Activated CD8-positive, alpha-beta memory T cell treated with anti-CD3 and anti-CD28 coated beads for 48 hours (primary cell): ENCODE measurements at places on chromosomes 4 and X.

DNA sequence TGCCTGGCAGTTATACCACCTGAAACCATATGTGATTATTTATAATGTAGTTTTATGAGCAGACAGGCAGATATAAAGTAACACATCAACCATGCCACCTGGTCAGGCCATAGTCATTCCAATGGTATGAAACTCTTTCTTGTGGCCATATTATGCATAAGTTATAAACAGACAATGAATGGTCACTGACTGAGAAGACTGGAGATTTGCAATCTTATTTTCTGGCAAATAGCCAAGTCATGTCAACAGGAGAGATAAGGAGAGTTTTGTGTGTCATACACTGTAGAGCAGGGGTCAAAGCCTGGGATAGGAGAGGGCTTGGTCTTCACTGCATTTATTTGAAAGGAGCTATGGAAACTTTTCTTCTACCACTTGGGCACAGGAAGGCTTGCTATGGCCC lies 29.5 kb downstream of the SORBS2 start:
- DNase-seq = no peak

GRCh38 chr4:146229406-146229805 lies 15.1 kb downstream of the REELD1 start:
- DNase-seq = no peak

DNA sequence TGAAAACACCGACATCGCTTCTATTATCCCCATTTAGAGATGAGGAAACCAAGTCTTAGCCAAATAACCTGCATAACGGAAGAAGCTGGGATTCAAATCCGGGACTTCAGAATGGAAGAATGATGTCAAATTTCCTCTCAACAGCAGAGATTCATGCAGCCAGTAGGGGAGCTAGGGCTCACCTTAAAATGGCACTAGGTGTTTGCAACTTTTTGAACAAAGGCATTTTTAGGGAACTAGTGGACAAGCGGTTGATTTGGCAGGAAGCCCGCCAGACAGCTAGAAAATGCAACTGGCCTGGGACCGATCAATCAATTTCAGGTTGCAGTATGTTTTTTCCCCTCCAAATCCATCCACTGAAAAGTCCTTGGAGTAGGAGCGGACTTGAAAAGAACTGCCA lies 224.2 kb downstream of the PTTG2 start:
- no peak for DNase-seq

DNA sequence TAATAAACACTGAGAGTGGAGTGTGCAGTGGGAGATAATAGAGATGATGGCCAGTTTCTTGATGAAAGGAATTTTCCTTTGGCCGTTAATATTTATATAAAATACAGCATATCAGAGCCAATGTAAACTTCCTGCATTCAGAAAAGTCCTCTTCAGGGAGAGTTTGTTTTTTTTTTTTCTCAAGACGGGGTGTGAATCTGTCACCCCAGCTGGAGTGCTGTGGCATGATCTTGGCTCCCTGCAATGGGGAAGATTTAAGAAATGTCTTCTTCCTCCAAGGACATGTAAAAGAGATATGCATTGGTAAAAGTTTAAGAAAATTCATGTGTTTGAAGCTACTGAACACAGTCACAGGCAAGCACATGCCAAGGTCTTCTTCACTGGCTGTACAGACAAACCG lies 25.4 kb upstream of the TBC1D9 start:
- no peak for DNase-seq

DNA sequence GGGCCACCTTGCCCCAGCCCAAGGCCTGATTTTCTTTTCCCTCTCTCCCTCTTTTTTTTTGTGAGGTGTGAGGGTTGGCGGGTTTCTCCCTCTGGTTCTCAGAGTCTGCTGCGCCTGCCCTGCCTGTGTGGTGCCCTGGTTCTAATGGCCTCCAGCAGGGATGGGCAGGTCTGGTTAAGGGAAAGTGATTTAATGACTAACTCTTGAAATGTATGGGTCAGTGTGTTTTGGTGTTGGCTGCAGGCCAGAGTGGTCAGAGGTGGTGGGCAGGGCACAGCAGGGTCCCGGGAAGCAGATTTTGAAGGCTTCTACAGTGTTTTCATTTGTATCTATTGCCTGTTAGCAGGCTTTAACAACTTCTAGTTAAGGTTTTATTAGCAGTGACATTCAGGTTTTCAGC lies 39.0 kb downstream of the JADE1 start:
- no peak for DNase-seq

DNA sequence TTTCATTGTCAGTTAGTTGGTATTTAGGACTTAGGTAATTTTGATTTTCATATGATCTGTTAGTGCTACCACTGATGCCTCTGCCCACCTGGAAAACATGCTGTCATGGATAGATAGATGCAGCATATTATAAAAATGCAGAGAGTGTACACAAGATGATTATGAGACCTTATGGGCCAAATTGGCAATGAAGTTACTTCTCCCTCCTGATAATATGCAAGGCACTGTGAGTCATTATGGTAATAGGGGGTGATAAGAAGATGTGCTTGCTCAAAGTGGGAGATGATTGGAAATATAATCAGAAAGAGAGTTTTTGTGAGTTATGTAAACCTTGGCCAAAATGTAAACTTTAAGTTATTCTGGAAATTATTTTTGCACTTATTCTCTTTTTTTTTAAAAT lies 56.6 kb upstream of the RHOH start:
- DNase-seq = no peak

DNA sequence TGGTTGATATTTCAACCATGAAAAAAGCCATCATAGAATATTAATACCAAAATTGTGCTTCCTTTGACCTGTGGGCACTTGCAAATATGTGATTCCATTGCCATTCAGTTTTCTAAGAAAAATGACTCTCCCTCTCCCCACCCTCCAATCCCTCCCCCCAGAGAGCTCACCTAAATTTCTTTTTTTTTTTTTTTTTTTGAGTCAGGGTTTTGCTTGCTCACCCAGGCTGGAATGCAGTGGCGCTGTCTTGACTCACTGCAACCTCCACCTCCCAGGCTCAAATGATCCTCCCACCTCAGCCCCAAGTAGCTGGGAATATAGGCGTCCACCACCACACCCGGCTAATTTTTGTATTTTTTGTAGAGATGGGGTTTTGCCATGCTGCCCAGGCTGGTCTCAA lies 47.0 kb downstream of the SNX25 start:
- DNase-seq = no peak

DNA sequence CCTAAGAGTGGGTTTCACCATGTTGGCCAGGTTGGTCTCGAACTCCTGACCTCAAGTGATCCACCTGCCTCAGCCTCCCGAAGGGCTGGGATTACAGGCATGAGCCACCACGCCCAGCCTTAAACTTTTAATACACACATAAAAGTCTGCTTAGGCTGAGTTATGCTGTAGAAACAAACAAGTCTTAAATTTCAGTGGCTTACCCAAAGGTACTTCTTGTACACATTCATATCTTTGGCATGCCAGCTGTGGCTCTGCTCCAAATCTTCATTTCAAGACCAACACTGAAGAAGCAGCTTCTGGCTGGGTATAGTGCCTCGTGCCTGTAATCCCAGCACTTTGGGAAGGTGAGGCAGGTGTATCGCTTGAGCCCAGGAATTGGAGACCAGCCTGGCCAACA lies 80.3 kb downstream of the PPEF2 start:
- DNase-seq = no peak

- DNase-seq = no peak
Observed at GRCh38 chr4:140141210-140141835, 12.7 kb downstream of the MAML3 start.

GRCh38 chr4:189409158-189409557 lies 531.5 kb upstream of the FRG1 start:
- no peak for DNase-seq

GRCh38 chr4:170087163-170087700 lies 2.5 kb downstream of the AADAT start:
- no peak for DNase-seq

DNA sequence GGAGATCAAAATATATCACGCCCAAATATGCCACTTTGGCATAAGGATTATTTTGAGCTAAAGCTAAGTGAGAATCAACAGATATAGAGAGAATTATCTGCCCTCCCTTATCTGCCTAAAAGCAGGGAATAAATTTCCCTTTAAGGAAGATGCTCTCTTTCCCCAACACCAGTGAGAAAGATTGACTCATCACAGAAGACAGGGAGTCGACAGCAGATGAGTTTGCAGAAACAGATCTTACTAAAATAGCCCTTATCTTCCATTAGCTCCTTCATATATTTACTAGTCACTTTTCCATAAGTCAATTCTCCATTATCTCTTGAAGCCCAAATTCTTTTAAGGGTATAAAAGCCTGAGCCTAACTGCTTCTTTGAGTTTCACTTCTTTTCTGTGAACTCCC lies 156.6 kb downstream of the CAMK2D start:
- DNase-seq = no peak

DNA sequence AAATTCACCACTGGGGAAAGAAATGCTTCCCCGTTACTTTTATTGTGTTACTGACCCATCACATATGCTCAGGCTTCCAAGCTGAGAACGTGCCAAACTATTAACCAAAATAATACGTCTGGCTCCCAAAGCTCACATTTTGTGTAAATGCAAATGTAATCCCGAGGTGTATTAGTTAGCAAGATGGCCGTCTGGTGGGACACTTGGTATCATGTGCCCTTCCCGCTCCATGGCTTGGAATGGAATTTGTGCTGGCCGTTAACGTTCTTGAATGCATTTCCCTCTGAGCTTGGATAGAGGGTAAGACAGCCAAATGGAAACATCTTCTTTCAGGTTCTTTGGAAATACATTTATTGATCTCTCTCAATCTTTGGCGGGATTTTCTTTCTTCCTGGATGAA lies 105.0 kb downstream of the MFAP3L start:
- no peak for DNase-seq

DNA sequence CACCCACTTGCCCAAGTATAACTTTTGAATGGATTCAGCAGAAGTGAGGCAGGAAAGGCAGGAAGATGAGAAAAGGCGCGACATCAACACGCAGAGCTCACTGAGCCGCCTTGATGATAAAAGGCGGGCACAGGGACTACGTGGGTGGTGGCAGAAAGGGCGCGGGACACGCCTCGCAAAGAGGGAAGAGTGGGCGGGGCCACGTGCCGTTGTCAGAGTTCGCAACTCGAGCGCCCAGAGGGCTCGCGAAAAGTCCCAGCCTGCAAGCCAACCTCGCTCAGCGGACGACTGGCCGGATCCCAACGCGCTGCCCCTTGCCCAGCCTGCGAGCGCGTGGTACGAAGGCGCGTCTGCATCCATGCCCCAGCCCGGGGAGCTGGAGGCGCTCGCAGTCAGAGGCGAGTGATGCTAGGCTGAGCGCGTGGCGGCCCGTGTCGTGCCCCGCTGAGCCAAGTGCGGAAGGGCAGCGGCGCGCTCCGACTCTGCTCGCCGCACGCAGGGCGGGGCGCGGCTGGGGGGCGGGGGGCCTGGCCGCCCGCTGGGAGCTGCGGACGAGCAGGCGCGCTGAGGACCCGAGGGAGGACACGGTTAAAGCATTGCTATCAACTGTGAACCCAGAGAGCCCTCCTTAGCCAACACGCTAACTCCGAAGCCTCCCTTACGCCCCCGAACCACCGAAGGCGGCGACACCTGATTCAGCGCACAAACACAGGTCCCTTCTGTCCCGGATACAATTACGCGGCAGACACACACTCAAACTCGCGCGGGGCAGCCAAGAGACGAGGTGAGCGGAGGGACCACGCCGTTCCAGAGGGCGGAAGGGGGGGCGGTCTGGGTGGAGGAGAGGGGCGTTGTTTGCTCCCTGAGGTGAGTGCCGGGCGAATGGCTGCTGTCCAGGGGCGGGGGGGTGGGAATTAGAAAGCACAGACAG lies at the start of gene UGT8:
Gene UGT8, plus strand, starts transcription at position 617 of the 931 bp plus-strand sequence. CDS start 24,074 bp downstream, outside the sequence.
- DNase-seq = no peak

DNA sequence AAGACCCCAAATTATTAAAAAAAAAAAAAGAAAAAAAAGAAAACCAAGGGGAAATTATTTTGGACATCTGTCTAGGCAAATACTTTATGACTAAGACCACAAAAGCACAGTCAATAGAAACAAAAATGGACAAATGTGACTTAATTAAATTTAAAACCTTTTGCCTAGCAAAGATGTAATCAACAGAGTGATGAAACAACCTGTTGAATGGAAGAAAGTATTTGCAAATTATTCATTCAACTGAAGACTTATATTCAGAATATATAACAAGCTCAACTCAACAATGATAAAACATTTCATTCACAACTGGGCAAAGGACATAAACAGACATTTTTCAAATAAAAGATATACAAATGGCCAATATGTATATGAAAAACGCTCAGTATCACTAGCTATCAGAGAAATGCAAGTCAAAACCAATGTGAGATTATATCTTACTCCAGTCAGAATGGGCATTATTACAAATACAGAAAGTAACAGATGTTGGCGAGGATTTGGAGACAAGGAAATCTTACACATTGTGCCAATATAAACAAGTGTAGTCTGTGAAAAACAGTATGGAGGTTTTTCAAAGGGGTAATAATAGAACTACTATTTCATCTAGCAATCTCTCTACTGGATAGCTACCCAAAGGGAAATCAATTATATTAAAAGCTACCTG lies 67.1 kb downstream of the FAAH2 start:
- no peak for DNase-seq

GRCh38 chr4:10011277-10011676 lies 10.0 kb downstream of the SLC2A9 start:
- DNase-seq = no peak

- no peak for DNase-seq
Observed at GRCh38 chrX:15530318-15530717, 29.7 kb downstream of the BMX start.

DNA sequence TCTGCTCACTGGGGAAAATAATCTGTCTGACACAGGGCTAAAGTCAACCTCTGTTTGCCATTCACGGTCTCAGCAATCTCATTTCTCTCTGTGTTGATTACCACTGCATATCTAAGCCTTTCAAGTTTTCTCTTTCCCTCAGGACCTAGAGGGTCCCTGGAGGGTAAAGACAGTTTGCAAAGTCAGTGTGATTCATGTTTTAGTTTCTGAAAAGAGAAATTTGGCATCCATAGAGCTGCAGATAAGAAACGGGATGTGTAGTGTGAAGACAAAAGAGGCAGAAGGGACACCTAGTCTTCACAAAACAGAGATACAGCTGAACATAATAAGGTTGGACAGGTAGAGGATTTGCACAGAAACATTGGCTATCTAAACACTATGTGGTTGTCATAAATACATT lies 34.5 kb upstream of the KDR start:
- no peak for DNase-seq

DNA sequence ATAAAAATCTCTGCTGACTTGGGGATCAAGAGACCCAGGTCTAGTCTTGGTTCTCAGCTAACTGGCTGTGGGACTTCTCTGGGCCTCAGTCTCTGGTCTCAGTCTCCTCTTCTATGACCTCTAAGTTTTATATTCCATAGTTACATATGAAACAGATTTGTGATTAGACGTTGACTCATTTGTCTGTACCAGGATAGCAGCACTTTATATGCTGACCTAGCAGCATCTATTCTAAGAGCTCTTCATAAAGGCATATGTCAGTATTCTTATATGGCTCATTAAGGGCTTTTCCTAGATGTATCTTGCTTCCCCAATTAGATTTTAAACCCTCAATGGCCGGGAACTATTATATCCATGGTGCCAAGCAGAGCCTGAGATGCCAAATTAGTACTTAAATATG lies 12.7 kb downstream of the GRPR start:
- DNase-seq = no peak
